ENCODE measurements at places on chromosomes 13 and 19.

DNA sequence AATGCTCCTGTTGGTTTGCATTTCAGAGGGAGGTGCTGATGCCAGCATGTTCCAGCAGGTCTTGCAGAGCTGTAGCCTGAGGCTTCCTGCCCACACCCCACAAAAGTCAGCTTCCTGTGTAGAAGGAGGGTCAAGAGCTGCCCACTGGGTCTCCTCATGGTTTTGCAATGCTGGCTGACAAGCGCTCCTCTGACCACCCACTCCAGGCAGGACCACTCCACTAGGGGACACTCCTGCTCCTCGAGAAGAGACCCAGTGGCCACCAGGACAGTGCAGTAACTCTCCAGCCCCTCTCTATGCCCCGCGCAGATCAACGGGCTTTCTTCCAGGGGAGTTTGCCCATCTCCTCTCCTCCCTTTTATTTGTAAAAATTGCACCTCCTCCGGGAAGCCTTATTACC, 72.9 kb upstream of the UQCRFS1 start:
- H3K27ac ChIP-seq, result no peak overlapping the region
- DNase-seq, result no peak
- no peaks in the 10 kb centered on the region for H3K4me1 ChIP-seq

DNA sequence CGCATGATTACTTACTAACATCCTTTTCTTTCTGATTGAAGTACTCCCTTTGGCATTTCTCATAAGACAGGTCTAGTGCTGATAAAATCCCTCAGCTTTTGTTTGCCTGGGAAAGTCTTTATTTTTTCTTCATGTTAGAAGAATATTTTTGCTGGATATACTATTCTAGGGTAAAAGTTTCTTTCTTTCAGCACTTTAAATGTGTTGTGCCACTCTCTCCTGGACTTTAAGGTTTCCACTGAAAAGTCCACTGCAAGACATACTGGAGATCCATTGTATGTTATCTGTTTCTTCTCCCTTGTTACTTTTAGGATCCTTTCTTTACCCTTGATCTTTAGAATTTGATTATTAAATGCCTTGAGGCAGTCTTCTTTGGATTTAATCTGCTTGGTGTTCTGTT, 796.7 kb downstream of the UQCRFS1 start:
- H3K27me3 ChIP-seq, result no peaks in the 10 kb centered on the region
- no peak overlapping the region for H3K4me3 ChIP-seq
- DNase-seq, result no peak
- H3K4me1 ChIP-seq, result no peaks in the 10 kb centered on the region
- no peaks in the 10 kb centered on the region for H3K36me3 ChIP-seq
- H3K27ac ChIP-seq, result no peak overlapping the region

GRCh38 chr19:46715975-46716671, 791 bp downstream of the PRKD2 start:
- DNase-seq, result no peak
- no peaks in the 10 kb centered on the region for H3K27me3 ChIP-seq
- H3K4me1 ChIP-seq, result peaks cover 13% of the 10 kb centered on the region
- peaks cover 5% of the 10 kb centered on the region for H3K36me3 ChIP-seq
- H3K27ac ChIP-seq, result peak overlapping the region; percentile 91

DNA sequence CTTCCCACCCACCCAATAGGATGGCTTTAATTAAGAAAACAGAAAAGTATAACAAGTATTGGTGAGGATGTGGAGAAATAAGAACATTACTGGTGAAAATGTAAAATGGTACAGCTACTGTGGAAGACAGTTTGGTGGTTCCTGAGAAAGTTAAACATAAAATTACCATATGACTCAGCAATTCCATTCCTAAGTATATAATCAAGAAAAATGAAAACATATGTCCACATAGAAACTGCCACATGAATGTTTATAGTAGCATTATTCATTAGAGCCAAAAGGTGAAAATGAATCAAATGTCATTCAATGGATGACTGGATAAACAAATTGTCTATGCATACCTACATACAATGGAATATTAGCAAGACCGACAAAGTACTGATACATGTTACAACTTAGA, 16.9 kb downstream of the DZIP1 start:
- no peak for DNase-seq
- H3K27ac ChIP-seq, result no peak overlapping the region
- no peaks in the 10 kb centered on the region for H3K27me3 ChIP-seq
- H3K4me3 ChIP-seq, result no peak overlapping the region
- no peaks in the 10 kb centered on the region for H3K4me1 ChIP-seq

DNA sequence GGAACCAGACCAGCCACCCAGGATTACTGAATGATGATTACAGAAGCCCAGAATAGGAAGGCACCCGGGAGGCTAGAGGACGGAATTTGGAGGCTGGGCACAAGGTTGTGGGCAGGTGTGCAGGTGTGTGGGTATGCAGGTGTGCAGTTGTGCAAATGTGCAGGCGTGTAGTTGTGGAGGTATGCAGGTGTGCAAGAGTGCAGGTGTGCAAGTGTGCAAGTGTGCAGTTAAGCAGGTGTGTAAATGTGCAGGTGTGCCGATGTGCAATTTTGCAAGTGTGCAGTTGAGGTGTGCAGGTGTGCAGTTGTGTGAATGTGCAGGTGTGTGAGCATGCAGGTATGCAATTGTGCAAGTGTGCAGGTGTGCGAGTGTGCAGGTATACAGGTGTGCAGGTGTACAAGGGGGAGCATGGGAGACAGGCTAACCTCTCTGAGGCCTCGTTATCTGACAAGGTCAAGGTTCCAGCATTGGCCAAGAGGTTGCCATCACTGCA, 131.8 kb downstream of the KCTD15 start:
- H3K36me3 ChIP-seq, result no peaks in the 10 kb centered on the region
- no peak for DNase-seq
- H3K27me3 ChIP-seq, result no peaks in the 10 kb centered on the region
- no peak overlapping the region for H3K27ac ChIP-seq

- DNase-seq, result no peak
- no peaks in the 10 kb centered on the region for H3K4me1 ChIP-seq
- peaks cover 25% of the 10 kb centered on the region for H3K36me3 ChIP-seq
- H3K27ac ChIP-seq, result no peak overlapping the region
Observed at GRCh38 chr19:39351537-39352064, 9.4 kb downstream of the SAMD4B start.

DNA sequence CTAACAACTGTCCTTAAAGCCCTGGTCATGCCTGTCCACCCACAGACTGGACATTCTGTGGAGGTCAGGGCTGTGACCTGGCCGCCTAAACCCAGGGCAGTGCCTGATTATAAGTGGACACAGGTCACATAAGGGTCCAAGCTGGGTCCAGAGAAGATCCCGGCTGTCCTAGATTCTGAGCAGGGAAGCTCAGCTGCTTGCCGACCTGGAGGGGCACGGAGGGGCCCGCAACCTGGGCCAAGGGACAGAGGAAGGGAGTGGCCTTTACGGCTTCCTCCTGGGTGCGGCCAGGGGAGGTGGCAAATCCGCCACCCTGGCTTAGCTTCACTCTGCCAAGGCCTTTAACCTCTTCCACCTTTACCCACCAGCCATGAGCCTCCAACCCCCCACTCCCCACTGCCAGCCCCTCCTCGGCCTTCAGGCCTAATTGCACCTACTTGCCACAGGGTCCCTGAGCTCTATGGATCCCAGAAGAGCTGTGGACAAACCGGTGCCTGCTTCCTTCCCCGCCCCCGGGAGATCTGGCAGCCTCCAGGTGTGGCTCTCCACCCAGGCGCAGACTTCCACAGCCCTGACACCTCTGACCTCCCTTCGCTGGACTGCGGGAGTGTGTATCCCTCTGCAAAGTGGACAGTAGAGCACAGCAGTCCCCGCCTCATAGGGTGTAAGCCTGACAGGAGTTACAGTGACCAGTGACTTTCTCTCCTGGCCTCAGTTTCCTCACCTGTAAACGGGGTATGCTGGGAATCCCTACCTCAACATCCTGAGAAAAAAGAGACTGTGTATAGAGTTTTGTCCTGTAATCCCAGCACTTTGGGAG, 1.7 kb downstream of the CD320 start:
- no peak overlapping the region for H3K4me3 ChIP-seq
- no peaks in the 10 kb centered on the region for H3K27me3 ChIP-seq
- peak; percentile 60 for DNase-seq
- no peak overlapping the region for H3K27ac ChIP-seq
- H3K4me1 ChIP-seq, result peaks cover 6% of the 10 kb centered on the region

DNA sequence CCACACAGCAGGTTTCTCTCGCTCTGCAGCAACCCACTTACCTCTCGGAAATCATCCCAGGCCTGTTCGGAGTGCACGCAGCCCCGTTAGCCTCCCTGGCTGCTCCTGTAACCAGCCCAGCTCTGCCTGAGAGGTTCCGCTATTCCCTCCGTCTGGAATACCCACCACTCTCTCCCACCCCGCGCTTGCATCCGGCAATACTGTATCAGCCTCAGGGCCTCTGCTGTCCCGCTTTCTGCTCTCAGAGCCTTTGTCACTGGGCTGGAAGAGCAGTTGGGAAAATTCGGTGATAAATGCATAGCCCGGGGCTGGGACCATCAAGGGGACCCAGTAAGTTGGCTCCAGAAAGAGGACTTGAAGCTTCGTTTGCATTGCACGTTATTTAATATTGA, 759 bp upstream of the TLE6 start:
- H3K27me3 ChIP-seq, result no peaks in the 10 kb centered on the region
- H3K4me1 ChIP-seq, result peaks cover 13% of the 10 kb centered on the region
- DNase-seq, result no peak
- H3K27ac ChIP-seq, result no peak overlapping the region

- no peaks in the 10 kb centered on the region for H3K36me3 ChIP-seq
- no peaks in the 10 kb centered on the region for H3K4me1 ChIP-seq
- H3K27me3 ChIP-seq, result no peaks in the 10 kb centered on the region
- H3K4me3 ChIP-seq, result no peak overlapping the region
- no peak overlapping the region for H3K27ac ChIP-seq
- DNase-seq, result peak; percentile 56
Observed at GRCh38 chr19:4523306-4524110, 5.2 kb upstream of the PLIN4 start.

- no peaks in the 10 kb centered on the region for H3K36me3 ChIP-seq
- H3K4me1 ChIP-seq, result no peaks in the 10 kb centered on the region
- DNase-seq, result no peak
- H3K4me3 ChIP-seq, result no peak overlapping the region
- H3K27ac ChIP-seq, result no peak overlapping the region
Observed at GRCh38 chr13:67106502-67107057, 123.6 kb downstream of the PCDH9 start.

DNA sequence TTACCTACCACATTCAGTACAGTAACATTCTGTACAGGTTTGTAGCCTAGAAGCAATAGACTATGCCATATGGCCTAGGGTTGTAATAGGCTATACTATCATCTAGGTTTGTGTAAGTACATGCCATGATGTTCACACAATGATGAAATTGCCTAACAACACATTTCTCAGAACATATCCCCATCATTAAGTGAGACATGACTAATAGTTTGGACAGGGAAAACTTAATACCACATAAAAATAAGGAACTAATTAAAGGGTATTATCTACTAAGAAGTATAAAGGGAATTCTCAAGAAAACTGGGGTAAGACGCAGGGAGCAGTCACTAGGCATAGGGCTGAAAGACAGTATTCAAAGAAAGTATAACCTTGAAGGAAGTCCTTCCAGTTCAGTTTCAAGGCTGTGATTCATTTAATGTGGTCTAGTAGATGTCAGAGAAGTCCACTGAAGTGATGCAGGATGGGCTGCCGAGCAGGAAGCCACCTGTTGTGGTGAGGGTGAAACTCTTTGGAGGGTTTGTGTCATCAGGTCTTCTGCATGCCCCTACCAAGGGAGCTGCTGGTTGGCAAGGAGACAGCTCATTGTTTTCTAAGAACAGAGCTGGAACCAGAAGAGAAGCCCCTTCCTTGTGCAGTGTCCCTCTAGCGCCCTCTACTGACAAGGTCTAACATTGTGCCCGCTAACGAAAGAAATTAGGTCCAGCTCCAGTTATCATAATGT, 122.9 kb downstream of the OLFM4 start:
- H3K4me3 ChIP-seq, result no peak overlapping the region
- no peak for DNase-seq
- H3K27ac ChIP-seq, result no peak overlapping the region

- H3K36me3 ChIP-seq, result no peaks in the 10 kb centered on the region
- H3K4me1 ChIP-seq, result no peaks in the 10 kb centered on the region
- DNase-seq, result no peak
- no peaks in the 10 kb centered on the region for H3K27me3 ChIP-seq
Observed at GRCh38 chr13:73082471-73082870, 23.7 kb downstream of the KLF5 start.

GRCh38 chr13:106155411-106155810, 380.1 kb downstream of the EFNB2 start:
- H3K4me3 ChIP-seq, result no peak overlapping the region
- no peaks in the 10 kb centered on the region for H3K36me3 ChIP-seq
- H3K27ac ChIP-seq, result no peak overlapping the region
- H3K4me1 ChIP-seq, result no peaks in the 10 kb centered on the region
- H3K27me3 ChIP-seq, result no peaks in the 10 kb centered on the region

DNA sequence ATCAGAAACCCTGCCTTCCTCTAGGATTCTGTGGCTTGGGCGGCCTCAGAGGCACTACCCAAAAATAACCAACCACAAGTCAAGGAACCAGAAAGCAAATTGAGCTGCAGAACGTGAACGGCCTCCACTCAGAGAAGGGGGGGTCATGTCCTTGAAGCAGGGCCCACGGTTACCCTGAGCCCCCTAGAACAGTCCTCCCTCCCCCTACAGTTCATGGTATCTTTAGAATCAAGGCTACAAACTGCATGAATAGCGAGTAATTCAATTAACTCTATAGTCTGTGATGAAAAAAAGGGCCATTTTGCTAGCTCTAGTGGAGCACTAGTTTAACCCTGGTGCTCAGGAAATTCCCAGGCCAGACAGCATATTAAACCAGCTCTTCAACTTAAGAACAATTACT, 79.0 kb upstream of the ZNF507 start:
- H3K27me3 ChIP-seq, result peaks cover 3% of the 10 kb centered on the region
- no peaks in the 10 kb centered on the region for H3K36me3 ChIP-seq
- no peak for DNase-seq
- H3K27ac ChIP-seq, result no peak overlapping the region
- no peak overlapping the region for H3K4me3 ChIP-seq
- H3K4me1 ChIP-seq, result no peaks in the 10 kb centered on the region

- H3K27ac ChIP-seq, result no peak overlapping the region
- no peaks in the 10 kb centered on the region for H3K4me1 ChIP-seq
- H3K4me3 ChIP-seq, result no peak overlapping the region
Observed at GRCh38 chr13:109281017-109281902, 505.1 kb downstream of the IRS2 start.

GRCh38 chr13:74210693-74211393, 76.6 kb upstream of the KLF12 start:
- H3K36me3 ChIP-seq, result no peaks in the 10 kb centered on the region
- H3K27me3 ChIP-seq, result peaks cover 3% of the 10 kb centered on the region
- no peak overlapping the region for H3K4me3 ChIP-seq
- no peak for DNase-seq
- H3K4me1 ChIP-seq, result no peaks in the 10 kb centered on the region
- H3K27ac ChIP-seq, result no peak overlapping the region

DNA sequence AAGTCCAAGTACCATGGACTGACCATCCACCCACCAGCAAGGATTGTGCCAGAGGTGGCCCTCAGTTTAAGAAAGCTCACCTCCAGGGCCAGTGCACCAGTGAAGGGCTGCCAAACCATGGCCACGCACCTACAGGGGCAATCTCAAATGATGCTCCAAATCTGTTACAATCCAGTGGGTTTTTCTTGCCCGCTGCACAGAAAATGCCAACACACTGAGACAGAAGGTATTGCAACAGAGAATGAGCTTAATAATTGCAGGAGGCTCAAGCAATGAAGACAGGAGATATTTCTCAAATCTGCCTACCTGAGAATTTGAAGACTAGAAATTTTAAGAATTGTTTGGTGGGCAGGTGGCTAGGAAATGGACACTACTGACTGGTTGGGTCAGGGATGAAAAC, 22.0 kb downstream of the CEACAM7 start:
- no peaks in the 10 kb centered on the region for H3K27me3 ChIP-seq
- H3K4me3 ChIP-seq, result no peak overlapping the region
- no peaks in the 10 kb centered on the region for H3K4me1 ChIP-seq
- H3K27ac ChIP-seq, result no peak overlapping the region

GRCh38 chr13:29439601-29440388, 155.7 kb downstream of the SLC7A1 start:
- H3K4me1 ChIP-seq, result no peaks in the 10 kb centered on the region
- no peak overlapping the region for H3K27ac ChIP-seq

Measured in pancreas (tissue), 10 donors.